ENCODE measurements at places on chromosomes 1 and 21.

DNA sequence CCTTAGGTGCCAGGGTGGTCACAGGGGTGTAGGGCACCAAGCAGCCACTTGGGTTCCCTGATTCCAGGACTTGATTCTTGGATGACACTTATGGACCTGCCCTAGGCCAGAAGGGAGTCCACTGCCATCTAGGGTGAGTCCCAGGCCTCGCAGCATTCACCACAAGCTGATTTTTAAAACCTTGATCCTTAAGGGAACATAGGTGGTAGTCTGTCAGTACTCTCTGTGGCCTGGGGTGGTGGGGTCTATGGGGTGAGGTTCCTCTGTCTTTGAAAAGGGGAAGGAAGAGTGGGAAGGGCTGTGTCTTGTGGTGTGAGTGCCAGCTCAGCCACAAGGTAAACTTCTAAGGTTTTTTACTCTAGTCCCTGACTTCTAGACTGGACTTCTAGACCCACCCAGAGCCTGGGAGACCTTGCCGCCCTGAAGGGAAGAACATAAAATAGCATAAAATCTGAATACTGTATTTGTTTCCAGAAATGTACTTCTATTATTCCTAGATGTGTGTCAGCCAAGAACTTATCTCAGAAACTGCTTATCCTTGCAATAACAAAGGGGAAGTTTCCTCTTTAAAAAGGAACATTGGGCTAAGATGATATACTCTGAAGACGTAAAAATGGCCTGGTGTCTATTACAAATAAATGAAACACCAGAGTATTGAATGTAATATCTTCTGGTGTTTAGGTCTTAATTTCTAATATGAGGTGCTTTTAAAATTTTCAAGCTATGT is 757.3 kb downstream of the LTN1 start:
- no peak for DNase-seq

- no peak for DNase-seq
Observed at GRCh38 chr1:97680894-97681293, 239.9 kb downstream of the DPYD start.

- no peak for DNase-seq
Observed at GRCh38 chr1:156579472-156579871, at the start of gene TTC24. Gene TTC24, plus strand, starts transcription at chr1:156579723. Its CDS starts 1,642 bp downstream, at chr1:156581365.

- no peak for DNase-seq
Observed at GRCh38 chr1:240927821-240928220, 315.9 kb upstream of the GREM2 start.

GRCh38 chr21:28949318-28949717 is 43.4 kb downstream of the LTN1 start:
- no peak for DNase-seq

DNA sequence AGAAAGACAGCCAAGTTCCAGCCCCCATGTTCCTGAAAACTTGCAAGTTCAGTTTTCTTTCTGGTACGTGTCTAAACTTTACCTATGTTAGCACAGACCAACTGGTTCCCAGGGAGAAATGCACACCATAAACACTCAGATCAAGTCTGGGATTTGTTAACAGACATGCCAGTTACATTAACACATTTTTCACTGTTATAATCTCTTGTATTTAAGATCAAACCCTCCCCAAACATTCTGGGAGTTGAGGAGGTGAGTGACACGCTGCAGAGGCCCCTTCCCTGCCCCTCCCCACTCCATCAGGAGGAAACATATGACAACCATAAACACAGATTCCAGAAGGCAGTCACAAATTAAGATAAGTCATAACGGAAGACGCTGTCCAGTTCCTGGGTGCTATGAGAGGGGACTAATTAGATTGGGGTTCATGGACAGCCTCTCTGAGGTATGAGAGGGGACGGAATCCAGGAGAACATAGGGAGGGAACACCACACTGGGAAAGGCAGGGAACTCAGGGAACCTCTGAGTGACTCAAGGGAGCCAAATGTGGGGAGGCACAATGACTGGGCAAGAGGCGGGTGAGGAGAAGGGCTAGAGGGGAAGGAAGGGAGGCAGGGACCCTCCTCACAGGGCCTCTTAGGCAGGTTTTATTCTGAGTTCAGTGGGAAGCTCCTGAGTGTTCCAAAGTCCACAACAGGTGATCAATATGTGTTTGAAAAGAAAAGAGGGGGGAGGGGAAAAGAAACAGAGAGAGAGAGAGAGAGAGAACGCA is 25.0 kb downstream of the DUSP10 start:
- DNase-seq, result no peak

DNA sequence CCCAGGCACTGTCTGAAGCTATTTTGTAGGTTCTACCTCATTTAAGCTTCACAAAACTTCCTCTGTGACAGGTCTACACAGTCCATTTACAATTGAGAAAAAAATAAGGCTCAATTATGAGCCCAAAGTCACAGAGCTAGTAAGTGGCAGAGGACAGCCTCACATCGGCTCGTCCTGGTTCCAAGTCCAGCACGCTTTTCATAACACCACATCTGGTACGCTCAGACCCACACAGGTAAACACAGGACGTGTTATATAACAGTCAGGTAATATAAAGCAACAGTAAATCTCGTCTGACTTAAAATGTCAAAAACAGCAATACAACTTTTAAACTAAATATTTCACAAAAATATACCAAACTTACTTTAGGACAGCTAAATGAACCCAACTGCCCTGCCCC is 13.1 kb downstream of the JAK1 start:
- DNase-seq, result no peak

- DNase-seq, result peak; percentile 75
Observed at GRCh38 chr1:170204121-170204520, 58.4 kb downstream of the NTMT2 start.

- DNase-seq, result peak; percentile 7
Observed at GRCh38 chr1:186813420-186813819, 15.3 kb upstream of the PLA2G4A start.

GRCh38 chr1:178579562-178579961 is 66.7 kb downstream of the TEX35 start:
- no peak for DNase-seq

GRCh38 chr1:38779491-38779890 is 80.1 kb downstream of the RRAGC start:
- DNase-seq, result no peak

All from adipocyte (in vitro differentiated cells).